GM06990 (cell line): ENCODE measurements at places on chromosomes 7 and 10.

- no peak for DNase-seq
These were observed 77.6 kb downstream of the ITGA8 start for GRCh38 chr10:15642095-15642494.

DNA sequence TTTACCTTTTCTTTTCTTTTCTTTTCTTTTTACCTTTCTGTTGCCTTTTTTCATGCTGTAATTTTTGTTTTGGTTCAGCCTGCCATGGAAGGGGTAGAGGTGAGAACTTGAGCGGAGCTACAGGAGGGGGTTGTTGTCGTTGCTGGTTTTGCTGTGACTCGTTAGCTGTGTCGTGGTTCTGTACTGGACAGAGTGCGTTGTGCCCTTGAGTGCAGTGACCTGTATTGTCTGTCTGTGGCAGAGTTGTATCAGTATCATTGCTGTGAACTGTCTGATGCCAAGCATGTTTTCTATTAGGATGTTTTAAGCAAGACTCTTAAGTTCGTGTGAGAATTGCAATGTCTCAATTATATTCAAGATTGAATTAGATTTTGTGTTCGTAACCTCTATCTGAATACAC, 67.5 kb downstream of the TRRAP start:
- no peak for DNase-seq

- no peak for DNase-seq
These were observed 213.5 kb upstream of the MKI67 start for GRCh38 chr10:128339753-128340152.

- no peak for DNase-seq
These were observed 219.8 kb downstream of the MAD1L1 start for GRCh38 chr7:2012981-2013380.
